ENCODE measurements at places on chromosomes 2 and 18. TPM values are rescaled to one million over a fixed set of nuclear protein-coding genes. Genes with fewer than 3 reads are reported as not detected.

GRCh38 chr18:46387441-46388131 lies 269.4 kb downstream of the LOXHD1 start:
- no peak for DNase-seq

- no peak for DNase-seq
These were observed 253.2 kb downstream of the TWIST2 start for GRCh38 chr2:239101071-239101470.

The TTC27 gene
- 14.1 TPM for total RNA-seq

GRCh38 chr2:216829533-216829932 lies 30.3 kb downstream of the TNP1 start:
- DNase-seq, result no peak

DNA sequence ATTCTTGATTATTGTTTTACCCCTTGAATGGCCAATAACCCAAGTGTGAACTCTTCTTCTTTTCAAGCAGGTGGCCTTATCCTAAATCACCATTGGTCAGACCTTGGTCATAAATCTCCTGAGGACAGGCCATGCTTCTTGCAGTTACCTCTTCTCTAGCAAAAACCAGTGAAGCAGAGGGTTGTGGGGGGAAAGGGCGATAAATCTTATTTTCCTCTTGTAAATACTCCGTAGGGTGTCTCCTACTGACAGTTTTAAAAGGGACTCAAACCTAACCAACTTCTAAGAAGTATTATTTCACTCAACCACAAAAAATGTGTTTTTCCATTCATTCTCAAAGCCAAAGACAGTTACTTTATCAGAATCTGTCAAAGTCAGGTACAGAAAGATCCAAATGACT lies 168.1 kb upstream of the RMP24 start:
- no peak for DNase-seq

DNA sequence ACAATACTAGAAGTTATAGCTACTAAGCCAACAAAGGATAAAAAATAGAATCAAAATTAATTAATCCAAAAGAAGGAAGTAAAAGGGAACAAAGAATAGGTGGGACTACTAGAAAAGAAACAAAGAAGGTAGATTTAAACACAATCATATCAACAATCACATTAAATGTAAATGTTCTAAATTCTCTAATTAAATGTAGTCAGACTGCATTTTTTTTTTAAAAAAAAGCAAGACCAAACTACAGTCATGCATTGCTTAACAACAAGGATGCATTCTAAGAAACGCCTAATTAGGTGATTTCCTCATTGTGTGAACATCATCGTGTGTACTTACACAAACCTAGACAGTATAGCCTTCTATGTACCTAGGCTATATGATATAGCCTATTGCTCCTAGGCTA lies 59.7 kb upstream of the ADAM23 start:
- no peak for DNase-seq

The LRRTM1 gene
- not detected for total RNA-seq
